ENCODE measurements at places on chromosomes 5 and 9. TPM values are rescaled to one million over a fixed set of nuclear protein-coding genes. Genes with fewer than 3 reads are reported as not detected.
A peak's percentile ranks its signal among the peaks of the same experiment; 100 is the strongest.

- peak; percentile 62 for DNase-seq
These were observed 41.7 kb upstream of the TMEM250 start for GRCh38 chr9:136160381-136160841.

DNA sequence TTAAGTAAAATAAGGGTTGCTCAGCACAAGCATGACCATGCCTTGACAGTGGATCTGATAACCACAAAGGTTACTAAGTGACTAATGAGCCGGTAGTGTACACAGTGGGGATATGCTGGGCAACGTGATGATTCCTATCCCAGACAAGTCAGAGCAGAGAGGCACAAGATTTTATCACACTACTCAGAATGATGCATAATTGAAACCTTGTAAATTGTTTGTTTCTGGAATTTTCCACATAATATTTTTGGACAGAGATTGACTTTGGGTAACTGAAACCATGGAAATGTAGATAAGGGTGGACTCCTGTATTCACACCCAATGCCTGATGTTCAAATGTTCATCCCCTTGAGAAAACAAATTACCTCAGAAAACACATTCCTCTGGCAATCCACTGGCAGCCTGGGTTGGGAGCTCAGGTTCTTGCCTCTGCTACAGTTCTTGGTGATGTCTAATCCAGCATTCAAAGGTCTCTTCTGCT is 16.2 kb upstream of the ERAP1 start:
- no peak for DNase-seq

DNA sequence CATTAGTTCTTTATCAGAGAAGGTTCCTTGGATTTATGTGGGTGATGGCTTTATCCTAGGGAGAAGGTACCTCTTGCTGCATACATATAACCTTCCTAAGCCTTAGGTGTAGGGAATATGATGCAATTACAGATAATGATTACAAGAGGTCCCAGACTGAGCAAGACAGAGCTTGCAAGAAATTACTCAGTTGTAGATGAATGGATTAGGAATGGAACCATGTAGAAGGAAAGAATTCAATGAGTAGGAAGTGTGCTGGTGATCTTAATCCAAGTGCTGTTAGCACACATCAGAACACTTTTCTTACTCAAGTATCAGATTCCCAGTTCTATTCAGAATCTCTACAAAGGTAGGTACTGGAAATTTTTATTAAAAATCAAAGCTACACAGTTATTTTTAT is 2.5 kb downstream of the OR13F1 start:
- no peak for DNase-seq

DNA sequence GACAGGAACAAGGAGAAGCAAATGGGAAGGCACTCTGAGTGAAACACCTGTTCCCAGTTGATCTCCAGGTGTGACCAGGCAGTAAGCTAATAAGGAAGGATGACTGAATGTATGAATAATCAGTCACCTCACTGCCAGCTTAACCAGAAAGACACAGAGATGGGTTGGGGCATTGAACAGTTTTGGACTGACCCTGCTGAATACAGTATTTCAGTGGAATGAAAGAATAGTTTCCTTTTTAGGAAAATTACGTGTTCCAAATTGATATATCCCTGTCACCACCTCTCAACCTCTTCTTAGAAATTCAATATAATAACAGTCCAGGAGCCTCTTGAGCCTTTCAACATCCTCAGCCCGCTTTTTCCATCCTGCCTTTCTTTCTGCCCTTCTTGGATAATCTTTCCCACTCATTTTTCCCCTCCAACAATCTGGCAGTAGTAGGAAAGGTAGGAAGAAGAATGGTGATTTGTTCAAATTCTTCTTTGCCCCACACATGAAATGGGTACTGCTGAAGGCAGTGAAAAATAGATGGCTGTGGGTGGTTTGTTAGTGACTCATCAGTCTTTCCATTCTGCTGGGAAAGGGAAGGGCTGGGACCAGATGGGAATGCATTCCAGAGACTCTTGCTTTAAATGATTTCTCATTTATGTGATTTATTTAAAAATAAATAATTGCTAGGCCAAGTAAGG is 117.9 kb downstream of the ZSWIM6 start:
- DNase-seq: no peak

DNA sequence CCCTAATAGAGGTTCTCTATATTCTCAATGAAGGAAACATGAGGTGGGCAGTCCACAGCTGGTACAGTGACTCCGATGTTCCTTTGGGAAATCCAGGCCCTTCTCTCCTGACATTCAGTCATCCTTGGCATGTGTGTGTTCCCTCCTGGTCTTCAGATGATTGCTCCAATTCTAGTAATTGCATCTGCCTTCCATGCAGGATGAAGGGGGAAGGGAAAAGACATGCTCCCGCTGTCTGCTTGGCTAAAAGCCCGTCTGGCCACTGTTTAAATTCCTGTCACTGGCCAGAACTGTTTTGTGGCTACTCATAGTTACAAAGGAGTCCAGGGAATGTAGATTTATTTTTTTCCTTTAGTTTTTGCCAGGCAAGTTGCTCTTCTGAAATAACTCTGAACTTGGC is 65.0 kb downstream of the MAST4 start:
- no peak for DNase-seq

GRCh38 chr5:172701291-172701656 is 60.2 kb downstream of the NEURL1B start:
- peak; percentile 36 for DNase-seq

GRCh38 chr9:1510712-1511111 is 460.6 kb downstream of the DMRT2 start:
- no peak for DNase-seq

- DNase-seq: no peak
These were observed 632.6 kb upstream of the EDIL3 start for GRCh38 chr5:85017261-85017660.

DNA sequence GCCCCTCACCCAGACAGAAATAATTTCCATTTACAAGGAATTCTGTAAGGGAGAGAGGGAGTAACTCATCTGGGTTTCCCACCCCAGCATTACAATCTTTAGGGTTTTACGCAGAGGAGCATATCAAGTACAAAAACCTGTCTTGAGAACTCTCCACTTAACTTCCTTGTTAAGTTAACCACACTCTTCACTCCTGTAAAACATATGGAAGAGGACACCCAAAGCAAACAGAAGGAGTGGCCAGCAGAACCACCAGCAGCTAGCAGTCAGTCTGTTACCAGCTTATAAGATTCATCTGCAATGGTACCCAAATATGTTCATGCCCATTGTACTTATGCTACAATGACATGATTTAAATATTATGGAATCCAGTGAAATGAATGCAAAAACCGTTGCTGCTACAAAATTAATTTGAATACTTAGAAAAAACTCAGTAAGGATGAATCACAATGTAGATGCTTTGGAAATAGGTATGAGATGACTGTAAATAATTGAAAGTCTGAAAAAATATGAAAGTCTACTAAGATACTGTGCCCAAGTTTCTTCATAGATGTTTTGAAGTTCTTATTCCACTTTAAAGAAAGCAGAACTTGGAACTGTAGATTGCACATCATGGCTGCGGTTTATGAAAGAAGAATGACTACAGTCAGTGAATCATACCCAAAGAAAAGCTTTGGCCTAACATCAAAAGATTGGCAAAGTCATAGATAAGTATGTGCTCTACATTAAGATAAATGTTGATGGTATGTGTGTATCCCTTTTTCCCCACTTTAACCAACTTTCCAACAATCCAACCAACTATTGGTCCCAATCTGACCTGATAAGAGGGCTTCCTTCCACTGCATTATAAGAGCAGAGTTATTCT is 233.6 kb downstream of the ACTL7B start:
- no peak for DNase-seq

DNA sequence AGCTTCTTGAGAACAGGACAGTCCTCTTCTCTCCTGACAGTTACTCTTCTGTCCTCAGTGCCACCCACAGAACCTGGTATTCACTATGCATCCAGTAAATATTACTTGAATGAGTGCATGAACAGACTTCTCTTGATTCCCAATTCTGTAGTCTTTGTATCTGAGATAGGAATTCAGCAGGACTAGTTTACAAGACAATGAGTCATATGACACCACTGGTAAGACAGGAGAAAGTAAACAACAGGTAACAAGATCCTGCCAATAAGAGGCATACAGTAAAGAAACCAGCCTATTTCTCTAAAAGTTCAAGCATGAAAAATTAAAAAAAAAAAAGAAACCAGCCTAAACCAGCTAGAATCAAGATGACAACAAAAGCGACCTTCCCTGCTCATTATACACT is 6.2 kb downstream of the ZNF883 start:
- DNase-seq: no peak

DNA sequence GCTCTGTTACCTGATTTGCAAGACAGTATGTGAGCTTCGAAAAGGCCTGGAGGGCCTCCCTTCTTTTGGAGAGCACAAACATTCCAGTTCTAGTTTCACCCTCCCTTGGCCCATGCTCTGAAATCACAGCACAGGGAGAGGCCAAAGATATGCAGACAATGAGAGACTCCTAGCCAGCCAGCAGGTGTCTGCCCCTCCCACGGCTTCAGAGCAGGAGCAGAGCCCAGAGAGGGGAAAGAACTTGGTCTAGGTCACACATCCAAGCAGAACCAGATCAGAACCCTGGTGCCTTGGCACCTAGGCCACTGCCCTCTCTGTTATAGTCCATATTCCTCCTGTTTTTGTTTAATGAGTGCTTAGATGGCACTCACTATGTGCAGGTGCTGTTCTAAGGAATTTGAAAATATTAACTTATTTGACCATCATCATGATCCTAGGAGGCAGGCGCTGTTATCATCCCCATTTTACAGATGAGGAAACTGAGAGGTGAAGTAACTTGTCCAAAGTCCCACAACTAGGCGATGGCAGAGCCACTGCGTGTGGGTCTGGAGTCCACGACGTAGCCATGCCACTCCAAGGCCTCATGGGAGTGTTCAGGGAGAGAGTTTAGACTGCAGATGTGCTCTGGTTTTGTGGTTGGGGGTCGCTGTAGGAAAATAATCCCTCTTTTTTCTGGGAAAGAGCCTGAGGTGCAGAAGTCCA is 27.2 kb downstream of the TMOD1 start:
- no peak for DNase-seq

DNA sequence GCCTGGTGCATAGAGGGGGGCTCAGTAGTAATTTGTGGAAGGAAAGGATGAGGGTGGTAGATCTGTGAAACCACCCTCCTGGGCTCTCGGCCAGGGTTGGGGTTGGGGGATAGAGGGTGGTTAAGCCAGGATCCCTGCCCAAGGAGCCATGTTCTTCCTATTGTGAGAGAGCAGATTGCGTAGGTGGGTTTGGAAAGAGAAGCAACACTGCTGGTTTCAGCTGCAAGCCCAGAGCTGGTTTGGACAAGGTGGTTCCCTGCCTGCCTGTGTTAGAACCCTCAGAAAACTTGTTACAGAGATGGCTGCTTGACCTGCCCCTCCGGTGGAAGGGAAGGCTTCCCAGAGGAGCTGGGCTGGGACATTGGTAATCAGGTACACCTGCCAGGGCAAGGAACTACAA is 131.2 kb upstream of the HAND1 start:
- DNase-seq: no peak

DNA sequence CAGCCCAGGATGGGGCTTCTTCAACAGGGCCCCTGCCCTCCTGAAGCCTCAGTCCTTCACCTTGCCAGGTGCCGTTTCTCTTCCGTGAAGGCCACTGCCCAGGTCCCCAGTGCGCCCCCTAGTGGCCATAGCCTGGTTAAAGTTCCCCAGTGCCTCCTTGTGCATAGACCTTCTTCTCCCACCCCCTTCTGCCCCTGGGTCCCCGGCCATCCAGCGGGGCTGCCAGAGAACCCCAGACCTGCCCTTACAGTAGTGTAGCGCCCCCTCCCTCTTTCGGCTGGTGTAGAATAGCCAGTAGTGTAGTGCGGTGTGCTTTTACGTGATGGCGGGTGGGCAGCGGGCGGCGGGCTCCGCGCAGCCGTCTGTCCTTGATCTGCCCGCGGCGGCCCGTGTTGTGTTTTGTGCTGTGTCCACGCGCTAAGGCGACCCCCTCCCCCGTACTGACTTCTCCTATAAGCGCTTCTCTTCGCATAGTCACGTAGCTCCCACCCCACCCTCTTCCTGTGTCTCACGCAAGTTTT is 23.6 kb downstream of the PCDHGC5 start:
- peak; percentile 91 for DNase-seq

DNA sequence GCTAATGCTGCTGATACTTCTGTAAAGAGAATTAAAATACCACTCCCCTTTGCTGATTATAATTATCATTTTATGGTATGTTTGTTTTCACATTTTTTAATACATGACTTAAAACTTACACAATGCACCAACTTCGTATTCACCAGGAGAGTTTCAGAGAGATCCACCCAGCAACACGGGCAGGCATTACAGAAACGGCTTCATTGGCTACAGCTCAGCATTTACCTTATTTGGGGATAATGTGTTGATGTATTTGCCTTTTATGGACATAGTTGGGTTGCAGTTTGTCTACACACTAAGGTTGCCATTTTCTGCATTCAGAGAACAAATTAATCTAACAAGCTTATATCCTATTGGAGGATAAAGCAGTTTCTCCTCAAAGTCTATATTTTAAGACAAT is 423.6 kb downstream of the PRDM9 start:
- DNase-seq: no peak

The TAF11L10 gene
- not detected for total RNA-seq

The HMCN2 gene
- total RNA-seq: 0.15 TPM

The CDKN2A gene
- total RNA-seq: not detected
